ENCODE measurements at places on chromosomes 12 and 14.

DNA sequence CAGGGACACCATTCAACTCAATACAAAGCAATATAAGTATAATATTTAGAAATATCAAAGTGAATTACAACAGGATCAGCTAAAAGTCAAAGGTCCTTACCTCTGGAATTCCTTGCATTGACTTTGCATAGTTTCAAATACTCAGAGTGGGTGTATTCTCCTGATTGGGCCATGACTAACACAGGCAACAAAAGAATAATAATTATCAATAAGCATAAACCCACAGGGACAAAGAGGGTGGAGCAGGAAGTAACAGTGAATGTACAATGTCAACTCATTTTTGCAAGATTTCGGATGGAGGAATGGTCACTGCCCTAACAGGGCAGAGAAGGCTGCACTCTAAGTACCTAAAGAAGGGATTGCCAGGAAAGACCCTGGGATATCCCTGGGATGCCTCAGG is 207.5 kb downstream of the PAX9 start:
- DNase-seq, result no peak

- DNase-seq, result no peak
Observed at GRCh38 chr12:16492240-16492639, 113.7 kb downstream of the LMO3 start.

GRCh38 chr12:66240096-66240820 is 51.2 kb downstream of the IRAK3 start:
- DNase-seq, result no peak

- no peak for DNase-seq
Observed at GRCh38 chr12:9943240-9943639, 11.1 kb upstream of the CLEC2A start.

- DNase-seq, result no peak
Observed at GRCh38 chr12:6883252-6883651, 10.1 kb upstream of the SPSB2 start.

- DNase-seq, result no peak
Observed at GRCh38 chr12:89067421-89068187, 284.7 kb downstream of the DUSP6 start.

DNA sequence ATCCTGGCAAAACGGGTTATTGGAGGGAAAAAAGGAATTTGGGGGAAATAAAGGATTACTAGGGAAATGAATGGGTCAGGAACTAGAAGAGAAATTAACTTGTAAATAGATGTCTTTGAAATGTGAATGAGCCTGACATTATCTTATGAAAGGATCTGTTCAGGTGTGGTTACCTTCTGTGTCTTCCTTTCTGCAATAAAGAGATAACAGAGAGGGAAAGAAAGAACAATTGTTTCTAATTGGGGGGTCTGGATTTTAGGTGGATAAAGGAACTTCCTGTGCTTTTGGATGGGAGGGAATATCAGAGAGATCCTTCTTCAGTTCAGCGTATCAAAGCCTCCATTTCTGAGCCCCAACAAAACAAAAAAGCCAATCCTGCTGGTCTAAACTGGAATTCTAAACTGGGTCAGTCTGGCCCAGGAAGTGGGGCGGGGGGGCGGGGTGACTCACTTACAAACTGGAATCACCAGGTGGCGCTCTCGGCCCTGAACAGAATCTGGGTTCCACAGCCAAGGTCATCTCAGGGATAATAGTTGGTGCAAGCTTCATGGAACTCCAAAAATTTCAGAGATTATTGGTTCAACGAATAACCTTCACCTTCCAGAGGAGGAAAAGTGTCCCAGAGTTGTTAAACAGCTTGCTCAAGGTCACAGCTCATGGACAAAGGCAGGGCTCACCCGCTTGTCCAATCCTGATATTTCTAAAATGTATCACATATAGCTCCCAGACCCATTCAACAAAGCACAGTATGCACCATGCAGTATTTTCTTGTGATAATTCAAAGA is 15.2 kb upstream of the PEBP1 start:
- DNase-seq, result peak; percentile 68

- DNase-seq, result no peak
Observed at GRCh38 chr12:127998988-127999387, 268.0 kb upstream of the TMEM132C start.

DNA sequence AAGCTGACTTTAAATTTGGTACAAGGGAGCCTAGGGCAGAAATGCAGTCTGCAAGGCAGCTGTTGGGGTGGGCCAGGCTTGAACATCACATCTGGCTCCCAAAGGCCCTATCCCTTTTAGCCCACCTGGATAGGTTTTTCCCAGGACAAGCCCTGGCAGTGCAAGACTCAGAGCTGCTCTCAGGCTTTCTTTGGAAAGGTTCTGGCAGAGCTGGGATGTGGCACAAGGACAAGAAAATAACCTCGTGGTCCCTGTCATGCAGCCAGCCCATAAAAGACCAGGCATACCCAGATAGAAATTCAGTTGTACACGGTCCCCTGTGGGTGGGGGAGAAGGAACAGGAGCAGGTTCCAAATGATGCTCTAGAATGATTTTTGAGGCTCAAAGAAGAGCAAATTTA is 206.9 kb downstream of the TTC7B start:
- no peak for DNase-seq

DNA sequence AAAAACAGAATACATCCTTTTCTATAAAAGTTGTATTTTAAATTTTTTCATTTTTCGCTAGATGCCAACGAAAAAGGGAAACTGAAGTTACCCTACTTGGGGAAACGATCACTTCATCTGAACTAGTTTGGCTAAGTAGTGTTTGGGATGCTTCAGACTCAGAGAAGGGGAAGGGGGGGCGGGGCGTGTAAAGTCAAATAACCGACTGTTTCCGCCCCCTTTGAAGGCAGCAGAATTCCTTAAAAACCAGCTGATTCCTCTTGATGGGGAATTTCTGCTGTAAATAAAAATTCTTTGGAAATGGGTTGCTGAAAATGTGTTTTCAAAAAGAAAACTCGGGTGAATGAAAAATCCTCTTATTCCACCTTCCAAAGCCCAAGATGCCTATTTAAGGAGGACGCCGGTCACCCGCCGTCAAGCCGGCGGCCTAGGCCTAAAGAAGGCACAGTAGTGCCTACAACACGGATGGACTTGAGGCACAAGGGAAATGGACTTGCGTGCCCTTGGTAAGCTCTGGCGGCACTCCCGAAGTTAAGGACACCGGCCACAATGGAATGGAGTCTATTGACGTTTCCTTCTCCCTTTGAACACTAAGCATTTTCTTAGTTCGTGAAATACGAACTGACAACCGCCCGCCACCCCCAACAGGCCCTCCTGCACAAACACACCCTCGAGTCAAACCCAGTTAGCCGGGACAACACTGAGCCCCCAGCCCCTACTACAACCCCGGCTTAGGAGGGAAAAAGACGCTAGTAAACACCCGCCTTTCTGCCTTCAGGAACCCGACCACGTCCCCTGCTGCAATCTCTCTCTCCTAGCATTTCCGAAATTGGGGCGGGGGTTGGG is 1.9 kb downstream of the ATXN2 start:
- peak; percentile 23 for DNase-seq

- peak; percentile 46 for DNase-seq
Observed at GRCh38 chr12:79690638-79691510, at the start of gene PAWR. Gene PAWR (minus strand): TSS chr12:79690964. CDS start chr12:79690244, 720 bp downstream.

DNA sequence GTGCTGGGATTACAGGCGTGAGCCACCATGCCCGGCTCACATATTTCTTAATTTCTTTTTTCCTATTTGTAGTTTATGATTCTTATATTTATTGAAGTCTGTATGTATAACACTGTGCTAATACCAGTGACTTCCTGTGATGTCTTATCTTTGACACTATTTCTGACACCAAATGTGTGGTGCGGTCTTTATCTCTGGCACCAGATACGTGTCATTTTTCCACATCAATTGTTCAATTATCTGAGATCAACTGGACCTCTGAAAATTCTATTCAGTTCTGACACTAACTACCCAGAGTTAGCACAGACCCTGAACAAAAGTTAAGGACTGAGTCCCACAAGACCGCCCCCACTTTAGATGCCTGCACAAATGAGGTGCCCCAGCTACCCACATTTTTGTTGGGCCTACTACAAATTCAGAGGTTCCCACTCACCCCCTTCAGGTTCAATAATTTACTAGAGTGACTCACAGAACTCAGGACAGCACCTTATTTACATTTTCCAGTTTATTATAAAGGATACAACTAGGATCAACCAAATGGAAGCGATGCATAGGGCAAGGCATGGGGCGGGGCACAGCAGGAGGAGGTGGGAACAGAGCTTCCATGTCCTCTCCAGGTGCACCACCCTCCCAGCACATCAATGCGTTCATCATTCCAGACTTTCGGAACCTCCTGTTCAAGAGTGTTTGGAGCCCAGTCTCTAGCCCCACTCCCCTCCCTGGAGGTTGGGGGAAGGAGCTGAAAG is 11.6 kb upstream of the SRSF9 start:
- no peak for DNase-seq

- DNase-seq, result peak; percentile 71
Observed at GRCh38 chr14:20855652-20856291, 35.4 kb upstream of the RNASE3 start.

- DNase-seq, result no peak
Observed at GRCh38 chr14:68955164-68955850, 23.8 kb downstream of the ACTN1 start.

DNA sequence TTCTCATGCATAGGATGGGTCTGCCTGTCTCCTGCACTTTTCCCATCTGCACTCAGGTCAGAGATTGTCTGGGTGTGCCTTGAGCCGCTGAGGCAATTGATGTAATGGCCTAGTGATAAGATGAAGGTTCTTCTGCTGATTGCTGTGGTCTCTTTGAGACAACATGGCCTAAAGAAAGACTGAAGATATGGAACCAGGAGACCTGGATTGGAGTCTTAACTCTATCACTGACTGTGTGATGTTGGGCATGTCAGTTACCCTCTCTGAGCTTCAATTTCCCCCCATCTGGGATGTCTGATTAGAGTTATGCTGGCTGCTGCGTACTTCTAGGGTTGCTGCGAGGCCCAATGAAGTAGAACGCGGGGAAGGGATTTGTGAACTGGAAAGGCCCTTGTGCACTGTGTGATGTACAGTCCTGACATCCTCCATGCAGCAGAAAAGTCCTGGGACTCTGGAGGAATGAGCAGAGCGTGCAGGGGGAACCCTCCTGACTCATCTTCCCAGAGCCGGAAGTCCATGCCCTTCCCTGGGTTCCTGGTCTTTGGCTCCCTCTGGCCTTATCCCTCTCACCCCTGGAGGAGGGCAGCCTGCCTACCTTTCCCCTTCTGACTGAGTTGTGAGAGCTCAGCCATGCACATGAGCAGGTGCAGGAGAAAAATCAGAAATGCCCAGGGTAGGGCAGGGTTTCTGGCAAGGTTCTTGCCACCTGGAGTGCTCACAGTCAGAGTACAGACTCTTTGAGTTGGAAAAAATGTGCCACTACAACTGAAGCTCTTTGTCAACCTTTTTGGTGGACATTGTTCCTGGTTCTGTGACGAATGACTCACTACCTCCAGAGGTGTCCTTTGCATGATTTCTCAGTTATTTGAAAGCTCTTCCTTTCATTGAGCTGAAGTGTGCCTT is 21.1 kb downstream of the PLEKHD1 start:
- DNase-seq, result no peak

GRCh38 chr14:96821501-96821900 is 24.3 kb downstream of the VRK1 start:
- DNase-seq, result no peak

DNA sequence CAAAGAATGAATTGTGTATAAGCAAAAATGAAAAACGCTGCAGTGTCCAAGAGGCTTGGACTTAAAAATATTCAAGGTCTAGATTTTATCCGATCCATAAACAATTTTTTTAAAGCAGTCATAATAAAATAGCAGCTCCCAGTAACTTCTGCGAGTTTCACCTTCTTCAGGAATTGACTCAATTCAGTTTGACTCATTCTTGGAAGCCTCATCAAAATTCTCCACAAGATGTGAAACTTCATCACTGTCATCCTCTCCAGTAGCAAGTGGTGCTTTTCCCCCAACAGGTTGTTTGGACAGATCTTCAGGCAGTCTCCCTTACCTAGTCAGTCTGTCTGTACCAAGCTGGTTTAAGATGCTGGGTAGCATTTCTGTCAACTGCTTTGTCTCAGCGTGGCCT is 93.5 kb upstream of the FOXG1 start:
- DNase-seq, result no peak

DNA sequence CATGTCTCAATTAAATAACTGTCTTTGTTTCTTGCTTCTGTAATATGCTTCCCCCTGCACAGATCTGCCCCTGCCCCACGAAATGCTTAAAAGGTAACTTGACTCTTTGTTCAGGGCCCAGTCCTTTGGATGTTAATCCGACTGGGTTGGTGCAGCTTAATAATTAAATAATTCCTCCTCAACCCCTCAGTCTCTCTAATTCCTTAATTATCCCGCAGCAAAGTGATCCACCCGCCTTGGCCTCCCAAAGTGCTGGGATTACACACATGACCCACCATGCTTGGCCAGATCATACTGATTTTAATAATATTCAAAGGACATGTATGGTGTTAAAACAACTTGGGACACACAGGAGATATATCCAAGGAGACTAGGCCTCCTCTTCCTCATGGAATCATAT is 18.2 kb upstream of the ANAPC7 start:
- no peak for DNase-seq

DNA sequence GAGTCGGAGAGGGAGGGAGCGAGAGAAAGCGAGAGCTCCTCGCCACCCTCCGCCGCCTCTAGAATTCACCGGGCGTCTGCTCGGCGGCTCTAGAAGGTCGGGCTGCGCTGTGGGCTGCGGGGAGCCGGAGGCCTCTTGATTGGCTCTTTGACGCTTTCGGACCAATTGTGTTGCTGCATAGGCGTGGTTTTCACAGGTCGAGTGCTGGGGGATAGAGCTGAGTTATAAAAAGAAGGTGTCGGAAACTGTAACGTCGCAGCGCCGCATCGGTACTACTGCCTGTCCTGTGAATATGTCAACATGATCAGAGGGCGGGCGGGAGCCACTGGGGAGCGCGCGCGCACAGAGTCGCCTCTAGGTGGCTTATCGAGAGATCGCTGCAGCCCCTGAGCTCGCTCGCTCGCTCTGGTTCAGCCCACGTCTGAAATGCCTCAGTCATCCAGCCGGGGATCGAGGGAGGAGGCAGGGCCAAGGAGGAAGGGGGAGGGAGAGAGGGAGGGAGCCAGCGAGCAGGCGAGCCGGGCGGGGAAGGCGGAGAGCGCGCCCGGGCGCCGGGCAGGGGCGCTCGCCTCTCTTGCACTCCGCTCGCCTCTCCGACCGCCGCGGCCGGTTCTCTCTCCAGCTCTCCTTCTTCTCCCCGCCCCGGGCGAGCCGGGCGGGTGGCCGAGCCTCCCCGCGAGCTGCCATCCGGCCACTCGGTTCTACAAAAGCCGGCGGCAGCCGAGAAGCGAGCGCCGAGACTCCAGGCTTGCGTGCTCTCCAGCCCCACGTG is at the start of gene TBX3:
Gene TBX3, minus strand, starts transcription at position 78 of the 772 bp plus-strand sequence. CDS start 975 bp downstream, outside the sequence.
- DNase-seq, result peak; percentile 76

DNA sequence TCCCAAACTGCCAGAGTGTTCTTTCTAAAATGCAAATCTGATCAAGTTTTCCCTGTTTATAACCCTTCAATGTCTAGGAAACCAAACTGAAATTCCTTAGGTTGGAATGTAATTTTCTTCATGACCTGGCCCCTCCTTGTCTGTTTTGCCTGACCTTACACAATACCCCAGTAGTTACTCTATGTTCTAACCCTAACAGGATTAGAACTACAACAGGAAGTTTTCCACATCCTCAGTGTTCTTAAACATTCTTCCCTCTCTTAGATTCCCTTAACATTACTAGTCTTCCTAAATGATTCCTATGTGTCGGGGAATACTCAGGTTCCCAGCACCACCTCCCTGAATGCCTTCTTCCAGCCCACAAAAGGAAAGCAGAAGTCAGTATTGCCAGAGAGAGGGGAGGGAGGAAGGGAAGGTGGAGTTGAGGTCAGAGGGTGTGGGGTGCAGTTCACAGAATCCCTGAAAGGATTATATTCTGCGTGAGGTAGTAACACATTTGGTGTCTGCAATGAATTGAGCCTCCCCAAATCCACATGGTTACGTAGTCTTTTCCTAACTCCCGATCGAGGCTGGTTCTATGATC is 72.6 kb downstream of the BBS10 start:
- DNase-seq, result no peak
